ENCODE measurements at places on chromosomes 1 and 21. TPM values are rescaled to one million over a fixed set of nuclear protein-coding genes. Genes with fewer than 3 reads are reported as not detected.

The SH3BP5L gene
- 14.9 TPM for total RNA-seq

DNA sequence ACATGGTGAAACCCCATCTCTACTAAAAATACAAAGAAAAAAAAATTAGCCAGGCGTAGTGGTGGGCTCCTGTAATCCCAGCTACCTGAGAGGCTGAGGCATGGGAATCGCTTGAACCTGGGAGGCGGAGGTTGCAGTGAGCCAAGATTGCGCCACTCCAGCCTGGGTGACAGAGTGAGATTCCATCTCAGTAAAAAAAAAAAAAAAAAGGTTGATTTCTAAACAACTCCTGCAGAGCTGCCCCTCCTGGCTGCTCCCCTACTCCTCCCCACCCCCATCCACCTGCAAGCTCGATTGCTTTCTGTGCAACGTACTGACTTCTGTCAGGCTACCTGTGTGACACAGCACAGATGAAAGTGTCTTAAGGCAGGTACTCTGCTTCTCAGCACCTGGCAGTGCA, 13.3 kb downstream of the ETV3L start:
- no peak for DNase-seq

DNA sequence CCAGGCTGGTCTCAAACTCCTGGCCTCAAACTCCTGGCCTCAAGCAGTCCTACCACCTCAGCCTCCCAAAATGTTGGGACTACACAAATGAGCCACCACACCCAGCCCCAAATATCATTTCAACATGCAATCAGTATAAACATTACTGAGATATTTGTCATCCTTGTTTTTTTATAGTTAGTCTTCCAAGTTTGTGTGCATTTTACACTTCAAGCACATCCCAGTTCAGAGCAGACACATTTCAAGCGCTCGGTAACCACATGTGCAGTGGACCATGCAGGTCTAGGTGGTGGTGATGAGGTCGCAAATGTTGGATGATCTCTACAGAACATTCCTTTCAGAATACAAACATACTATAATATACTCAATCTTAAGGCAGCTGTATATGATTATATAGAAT, 23.8 kb upstream of the APP start:
- no peak for DNase-seq

GRCh38 chr1:204971517-204972336, 71.3 kb upstream of the CNTN2 start:
- DNase-seq, result no peak

DNA sequence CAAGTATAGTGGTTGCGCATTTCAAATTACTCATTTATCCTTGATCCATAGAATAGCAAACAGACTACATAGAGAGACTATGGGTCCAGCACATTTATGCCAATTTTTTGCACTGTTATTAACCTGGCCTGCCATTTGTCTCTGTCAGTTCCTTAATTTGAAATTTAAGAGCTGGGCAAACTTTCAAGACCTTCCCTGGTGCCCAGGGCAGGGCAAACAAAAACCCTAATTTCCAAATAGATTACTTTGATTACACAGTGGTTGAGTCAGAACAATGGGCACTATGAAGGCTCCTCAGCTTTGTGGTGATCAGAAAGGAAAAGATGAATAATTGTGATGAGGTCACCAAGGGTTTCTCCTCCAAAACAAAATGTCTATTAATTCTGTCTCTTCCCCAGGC, 80.6 kb downstream of the TNFSF18 start:
- DNase-seq, result no peak

DNA sequence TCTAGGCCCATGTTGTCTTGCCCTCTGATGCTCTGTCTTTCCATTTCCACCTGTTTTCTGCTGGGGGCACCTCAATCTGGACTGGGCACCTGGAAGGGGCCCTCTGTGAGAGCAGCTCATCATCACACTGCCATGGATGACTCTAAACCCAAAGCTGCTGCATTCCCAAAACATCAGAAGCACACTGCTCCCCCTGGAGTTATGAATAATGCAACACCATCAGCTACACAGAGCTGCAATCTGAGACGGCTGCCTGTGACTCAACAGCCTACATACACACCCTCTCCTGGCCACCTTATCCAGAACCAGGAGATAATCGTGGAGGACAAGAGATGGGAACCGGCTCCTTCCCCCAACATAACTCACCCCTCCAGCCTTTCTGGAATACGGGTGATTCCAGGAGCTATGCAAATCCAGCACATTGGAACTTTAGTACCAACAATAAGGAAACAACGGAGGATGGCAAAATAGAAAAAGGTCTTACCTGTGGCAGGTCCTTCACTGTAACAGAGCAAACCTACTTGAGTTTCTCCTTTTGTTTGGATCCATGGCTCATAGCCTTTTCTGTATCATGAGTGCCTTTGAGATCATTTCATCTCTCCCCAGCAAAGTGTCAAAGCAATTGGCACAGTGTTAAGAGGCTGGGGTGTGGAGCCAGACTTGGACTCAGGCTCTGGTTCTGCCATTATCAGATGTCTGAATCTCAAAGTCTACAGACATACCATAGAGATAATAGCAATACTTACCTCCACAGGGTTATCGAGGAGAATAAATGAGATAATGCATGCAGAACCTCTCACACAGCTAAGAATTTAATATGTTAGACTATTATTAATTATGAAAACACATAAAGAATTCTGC, 29.3 kb downstream of the AK2 start:
- DNase-seq, result peak; percentile 56

DNA sequence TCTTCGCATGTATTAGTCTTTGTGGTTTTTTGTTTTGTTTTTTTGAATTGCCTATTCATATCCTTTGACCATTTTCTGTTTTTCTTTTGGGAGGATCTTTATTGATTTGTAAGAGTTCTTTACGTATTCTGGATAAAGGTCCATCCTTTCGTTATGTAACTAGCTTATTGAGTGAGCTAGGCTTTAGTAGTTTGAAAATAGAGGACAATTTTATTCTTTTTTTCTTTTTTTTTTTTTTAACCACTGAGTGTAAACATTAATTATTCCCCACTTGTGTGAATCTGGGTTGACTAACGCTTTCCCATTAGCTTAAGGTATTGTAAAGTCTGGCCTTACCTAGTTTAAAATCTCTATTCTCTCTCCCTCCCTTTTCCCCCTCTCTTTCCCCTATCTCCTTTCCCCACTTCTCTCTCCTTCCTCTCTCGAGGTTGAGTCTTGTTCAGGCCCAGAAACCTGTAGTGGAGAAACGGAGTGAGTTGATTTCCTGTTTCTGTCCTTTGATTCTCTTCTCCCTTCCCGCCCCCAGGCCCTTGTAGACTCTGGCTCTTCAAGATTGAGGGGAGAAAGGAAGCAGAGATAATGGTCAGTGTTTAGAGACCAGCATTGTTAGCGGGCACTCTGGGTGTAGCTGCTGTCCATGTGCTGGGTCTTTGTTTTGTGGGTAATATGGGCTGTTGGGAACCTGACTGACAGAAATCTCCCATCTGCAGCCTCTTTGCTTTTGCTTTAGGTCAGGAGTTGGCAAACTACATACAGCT, 1.5 kb downstream of the MORC3 start:
- DNase-seq, result peak; percentile 60

The TMEM52 gene
- not detected for total RNA-seq

GRCh38 chr1:245797592-245798348, 643.0 kb downstream of the KIF26B start:
- DNase-seq, result no peak

- no peak for DNase-seq
Observed at GRCh38 chr21:35721701-35722100, 338.6 kb downstream of the SETD4 start.

DNA sequence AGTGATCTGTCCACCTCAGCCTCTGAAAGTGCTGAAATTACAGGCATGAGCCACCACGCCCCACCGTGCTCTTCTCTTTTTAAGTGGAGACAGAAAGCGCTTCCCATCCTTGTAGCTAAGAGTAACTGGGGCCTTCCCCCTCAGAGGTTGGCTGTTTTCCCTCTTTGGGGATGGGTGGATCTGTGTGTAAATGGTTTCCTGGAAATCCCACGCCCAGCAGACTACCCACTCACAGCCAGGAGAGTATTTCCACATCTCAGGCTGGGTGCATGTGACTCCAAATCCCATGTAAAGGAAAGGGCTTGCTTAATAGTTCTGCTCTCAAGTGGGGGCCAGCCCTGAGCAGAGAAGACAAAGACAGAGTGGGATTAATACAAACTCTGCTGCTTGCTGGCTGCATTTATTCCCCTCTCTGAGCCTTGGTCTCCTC, 19.6 kb upstream of the TCEA3 start:
- peak; percentile 69 for DNase-seq

GRCh38 chr21:26847921-26848320, 2.7 kb upstream of the ADAMTS1 start:
- DNase-seq, result peak; percentile 14

The PGLYRP4 gene
- not detected for total RNA-seq

The COL24A1 gene
- total RNA-seq, result 2.4 TPM

DNA sequence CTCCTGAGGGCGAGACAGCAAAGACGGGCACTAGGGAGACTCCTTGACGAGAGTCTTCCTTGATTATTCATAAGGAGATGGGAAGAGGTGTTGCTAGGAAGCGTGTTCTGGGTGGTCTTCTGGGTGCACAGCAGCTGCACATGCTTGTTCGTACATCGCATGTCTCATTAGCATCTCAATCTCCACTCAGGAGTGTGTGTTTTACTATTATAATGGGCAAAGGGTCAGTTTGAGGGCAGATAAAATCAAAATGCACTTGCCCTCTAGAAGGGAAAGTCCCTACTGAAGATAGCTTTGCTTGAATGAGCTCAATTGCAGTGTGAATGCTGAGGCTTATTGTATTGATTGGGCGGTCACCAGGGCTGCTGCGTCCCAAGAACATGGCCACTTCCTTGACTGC, 50.2 kb upstream of the SCCPDH start:
- DNase-seq, result no peak

DNA sequence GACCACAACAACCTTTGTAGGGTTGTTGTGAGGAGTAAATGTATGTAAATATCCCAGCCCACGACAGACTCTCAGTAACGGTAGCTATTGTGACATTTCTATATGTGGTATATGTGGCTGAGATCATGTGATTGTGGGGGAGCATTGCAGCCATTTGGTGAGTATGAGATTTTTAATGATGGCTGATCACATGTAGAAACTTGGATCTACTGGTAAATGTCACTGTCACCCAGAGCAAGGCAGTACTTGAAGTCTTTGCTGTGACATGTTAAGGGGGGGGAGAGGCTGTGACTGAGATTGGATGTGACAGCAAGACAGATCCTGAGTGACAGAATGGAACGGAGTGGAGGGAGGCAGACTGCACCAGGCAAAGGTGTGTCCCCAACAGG, 23.9 kb upstream of the MEF2D start:
- DNase-seq, result no peak

GRCh38 chr1:161816201-161816600, 50.1 kb downstream of the ATF6 start:
- DNase-seq, result no peak

The KRTAP19-7 gene
- not detected for total RNA-seq

DNA sequence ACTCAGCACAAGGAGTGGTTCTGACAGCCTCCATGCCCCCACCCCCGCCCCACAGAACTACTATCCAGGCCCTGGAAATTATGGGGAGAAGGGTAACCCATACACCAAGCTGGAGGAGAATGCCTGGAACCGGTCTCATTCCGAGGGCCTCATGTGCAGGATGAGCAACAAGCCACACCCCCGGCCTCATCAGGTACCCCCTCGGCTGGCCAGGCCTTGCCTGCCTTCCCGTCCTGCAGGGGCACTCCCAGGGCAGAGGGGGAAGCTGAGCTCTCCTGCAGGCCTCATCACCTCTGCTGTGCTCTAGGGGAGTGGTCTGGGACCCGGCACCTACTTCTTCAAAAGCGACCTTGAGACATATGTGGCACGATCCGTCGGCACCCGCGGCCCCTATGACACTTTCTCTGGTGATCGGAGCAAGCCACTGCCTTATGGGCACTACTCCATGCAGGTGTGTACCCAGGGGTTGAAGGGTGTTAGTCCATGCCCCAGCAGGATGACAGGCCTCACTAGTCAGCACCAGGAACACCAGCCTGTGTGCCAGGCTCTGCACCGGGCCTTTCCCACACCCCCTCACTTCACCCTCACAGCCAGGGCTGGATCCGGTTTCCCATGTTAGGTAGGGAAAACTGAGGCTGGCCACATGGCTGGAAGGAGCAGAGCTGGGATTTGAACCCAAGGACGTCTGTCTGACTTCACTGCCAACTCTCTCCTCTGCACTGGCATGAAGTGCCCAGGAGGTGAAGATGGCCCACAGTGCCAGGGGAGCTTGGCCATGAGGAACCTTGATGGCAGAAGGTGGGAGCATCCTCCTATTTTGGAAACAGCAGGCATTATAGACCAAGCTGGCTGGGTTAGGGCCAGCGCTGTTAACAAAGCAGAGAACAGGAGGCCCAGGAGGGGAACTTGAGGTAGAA, 10.9 kb upstream of the TTC22 start:
- DNase-seq, result peak; percentile 23

GRCh38 chr21:41480086-41480690, 27.8 kb downstream of the TMPRSS2 start:
- DNase-seq, result peak; percentile 86

The BEND5 gene
- 10.1 TPM for total RNA-seq
